ENCODE measurements at places on chromosomes 7 and 10. TPM values are rescaled to one million over a fixed set of nuclear protein-coding genes. Genes with fewer than 3 reads are reported as not detected.

Gene DRGX
- not detected for total RNA-seq

DNA sequence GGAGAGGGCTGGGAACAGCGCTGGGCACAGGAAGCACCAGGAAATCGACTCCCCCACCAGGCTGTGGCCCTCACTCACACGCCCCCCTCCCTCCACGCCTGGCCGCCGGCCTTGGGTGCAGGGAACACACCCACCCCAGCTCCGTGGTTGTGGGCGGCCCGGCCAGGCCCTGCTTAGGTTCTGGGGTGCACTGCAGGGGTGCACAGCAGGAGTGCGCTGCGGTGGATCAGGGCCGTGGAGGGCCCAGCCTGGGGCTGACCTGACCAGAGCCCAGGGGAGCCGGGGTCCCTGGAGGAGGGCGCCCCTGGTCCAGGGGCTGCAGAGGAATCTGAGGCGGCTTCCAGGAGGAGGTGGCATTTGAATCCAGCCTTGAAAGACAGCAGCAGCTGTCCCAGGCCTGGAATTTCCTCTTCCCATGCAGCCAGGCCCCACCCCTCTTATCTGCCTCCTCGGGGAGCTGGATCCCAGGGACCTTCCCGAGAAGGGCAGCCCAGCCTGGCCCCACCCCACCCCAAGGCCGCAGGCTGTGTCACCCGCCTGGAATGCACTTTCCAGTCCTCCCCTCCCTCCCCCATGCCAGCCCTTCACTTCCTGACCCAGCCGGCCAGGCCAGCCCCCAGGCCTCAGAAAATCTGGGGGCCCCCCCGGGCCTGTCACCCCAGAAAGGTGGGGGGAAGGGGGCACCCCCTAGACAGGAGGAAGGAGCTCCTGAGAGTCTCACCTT lies 18.4 kb upstream of the PDGFA start:
- no peaks in the 10 kb centered on the region for H3K27me3 ChIP-seq
- no peak for DNase-seq
- no peak overlapping the region for H3K27ac ChIP-seq
- H3K4me1 ChIP-seq, result peaks cover 11% of the 10 kb centered on the region

Gene UCN3
- not detected for total RNA-seq

GRCh38 chr7:55307123-55307916 lies 57.8 kb upstream of the LANCL2 start:
- no peaks in the 10 kb centered on the region for H3K36me3 ChIP-seq
- DNase-seq, result no peak
- no peak overlapping the region for H3K4me3 ChIP-seq
- H3K4me1 ChIP-seq, result peaks cover 6% of the 10 kb centered on the region

Gene SH2D4B
- total RNA-seq, result not detected

GRCh38 chr10:33460505-33461294 lies 126.2 kb upstream of the NRP1 start:
- H3K4me3 ChIP-seq, result no peak overlapping the region
- H3K27me3 ChIP-seq, result no peaks in the 10 kb centered on the region
- H3K27ac ChIP-seq, result peak overlapping the region; percentile 31
- H3K4me1 ChIP-seq, result peaks cover 18% of the 10 kb centered on the region

Gene ABCC2
- 0.22 TPM for total RNA-seq

DNA sequence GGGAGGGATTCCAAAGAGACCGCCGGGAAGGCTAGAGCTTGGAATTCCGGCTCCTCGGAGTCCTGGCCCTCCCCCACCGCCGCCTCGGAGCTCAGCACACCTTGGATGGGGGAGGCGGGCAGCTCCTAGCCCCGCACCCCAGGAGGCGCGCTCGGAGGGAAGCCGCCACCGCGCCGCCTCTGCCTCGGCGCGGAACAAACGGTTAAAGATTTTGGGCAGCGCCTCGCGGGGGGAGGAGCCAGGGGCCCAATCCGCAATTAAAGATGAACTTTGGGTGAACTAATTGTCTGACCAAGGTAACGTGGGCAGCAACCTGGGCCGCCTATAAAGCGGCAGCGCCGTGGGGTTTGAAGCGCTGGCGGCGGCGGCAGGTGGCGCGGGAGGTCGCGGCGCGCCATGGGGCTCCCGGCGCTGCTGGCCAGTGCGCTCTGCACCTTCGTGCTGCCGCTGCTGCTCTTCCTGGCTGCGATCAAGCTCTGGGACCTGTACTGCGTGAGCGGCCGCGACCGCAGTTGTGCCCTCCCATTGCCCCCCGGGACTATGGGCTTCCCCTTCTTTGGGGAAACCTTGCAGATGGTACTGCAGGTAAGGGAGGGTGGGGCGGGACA lies at the start of gene CYP26A1:
Gene CYP26A1 (plus strand): TSS at position 355 of the 608 bp plus-strand sequence. CDS start 42 bp downstream, at position 397.
- H3K4me1 ChIP-seq, result peaks cover 34% of the 10 kb centered on the region
- no peak for DNase-seq
- H3K27ac ChIP-seq, result no peak within 1 kb of the TSS
- H3K4me3 ChIP-seq, result peak within 1 kb of the TSS; percentile 23

- H3K4me1 ChIP-seq, result no peaks in the 10 kb centered on the region
- no peak for DNase-seq
- no peak overlapping the region for H3K27ac ChIP-seq
- H3K4me3 ChIP-seq, result no peak overlapping the region
These were observed 67.5 kb upstream of the SORCS1 start for GRCh38 chr10:107232013-107232412.

Gene OR2A5
- not detected for total RNA-seq

Gene IPMK
- total RNA-seq, result 1.7 TPM

DNA sequence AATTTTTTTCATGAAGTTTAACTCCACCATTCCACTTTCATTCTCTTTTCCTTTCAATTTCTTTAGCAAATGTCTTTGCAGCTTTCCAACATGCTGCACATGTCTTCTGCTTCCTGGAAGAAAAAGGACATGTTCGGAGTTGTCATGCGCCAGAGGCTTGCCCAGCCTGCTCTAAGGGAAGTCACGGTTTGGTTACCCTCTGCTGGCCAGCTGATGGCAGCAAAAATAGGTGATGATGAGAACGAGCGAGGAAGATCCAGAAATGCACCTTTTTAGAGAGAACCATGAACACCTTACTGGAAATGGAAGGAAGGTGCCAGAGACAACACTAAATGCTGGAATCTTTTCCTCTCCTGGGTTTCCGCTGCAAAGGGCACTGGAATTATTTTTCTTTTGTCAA lies 4.9 kb upstream of the ZSCAN21 start:
- peaks cover 8% of the 10 kb centered on the region for H3K4me1 ChIP-seq
- H3K36me3 ChIP-seq, result no peaks in the 10 kb centered on the region
- H3K27ac ChIP-seq, result no peak overlapping the region
- H3K4me3 ChIP-seq, result no peak overlapping the region

Gene SAMD9
- total RNA-seq, result 3.4 TPM

DNA sequence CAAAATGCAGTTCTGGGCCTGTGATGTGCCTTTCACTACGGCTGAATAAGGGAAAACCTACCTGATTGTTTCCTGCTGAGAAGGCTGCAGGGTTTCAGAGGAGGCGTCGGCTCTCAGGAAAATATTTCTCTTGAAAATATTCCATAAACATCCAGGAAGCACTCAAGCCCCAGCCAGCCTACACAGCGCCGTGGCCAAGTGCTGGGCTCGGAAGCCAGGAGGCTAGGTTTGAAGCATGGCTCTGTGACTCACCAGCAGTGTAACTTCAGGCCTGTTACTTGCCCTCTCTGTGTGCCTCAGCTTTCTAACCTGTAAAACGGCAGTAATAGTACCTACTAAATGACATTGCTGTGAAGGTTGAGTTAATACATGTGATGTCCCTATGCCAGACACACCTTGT lies 399.1 kb downstream of the GATA3 start:
- no peak overlapping the region for H3K4me3 ChIP-seq
- H3K36me3 ChIP-seq, result no peaks in the 10 kb centered on the region
- H3K4me1 ChIP-seq, result no peaks in the 10 kb centered on the region
- no peaks in the 10 kb centered on the region for H3K27me3 ChIP-seq
- no peak overlapping the region for H3K27ac ChIP-seq

DNA sequence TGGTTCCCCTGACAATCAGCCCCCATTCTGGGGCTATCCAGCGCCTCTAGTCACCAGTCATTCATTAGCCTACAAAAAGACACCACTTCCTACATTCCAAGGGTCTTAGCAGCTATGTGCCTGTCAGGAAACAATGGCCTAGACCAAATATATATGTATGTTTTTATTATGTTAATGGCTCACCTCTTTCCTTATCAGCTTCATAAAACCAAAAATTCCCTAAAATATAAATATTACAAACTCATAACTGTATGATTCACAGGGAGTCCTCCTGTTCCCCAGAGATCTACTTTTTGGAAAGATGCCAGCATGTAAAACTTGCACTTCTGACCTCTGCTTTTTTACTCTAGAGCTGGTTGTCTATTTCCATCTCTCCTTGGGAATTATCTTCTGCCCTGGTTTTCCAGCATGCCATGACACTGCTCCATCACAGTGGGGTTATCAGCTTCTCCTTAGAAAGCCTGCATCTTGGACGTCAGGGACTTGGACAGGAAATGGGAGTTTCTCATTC lies 79.2 kb downstream of the ABCA13 start:
- H3K27ac ChIP-seq, result no peak overlapping the region
- no peaks in the 10 kb centered on the region for H3K4me1 ChIP-seq
- H3K27me3 ChIP-seq, result no peaks in the 10 kb centered on the region
- no peak overlapping the region for H3K4me3 ChIP-seq

DNA sequence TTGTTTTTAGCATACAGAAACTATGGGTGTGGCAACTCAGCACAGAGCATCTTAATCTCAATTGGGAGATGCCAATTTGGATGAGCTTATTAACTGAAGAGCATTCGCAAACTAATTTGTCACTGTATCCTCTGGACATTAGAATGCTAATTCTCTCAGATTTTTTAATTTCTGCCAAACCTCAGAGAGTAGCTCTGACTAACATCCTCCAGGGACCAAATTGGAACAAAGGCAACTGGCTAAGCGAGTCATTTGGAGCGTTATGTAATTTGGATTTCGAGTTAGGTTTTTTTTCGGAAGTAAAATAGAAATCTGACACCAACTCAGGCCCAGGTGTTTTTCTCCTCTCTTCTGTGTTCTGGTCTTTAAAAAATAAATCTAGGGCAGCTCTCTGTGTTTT lies 201.9 kb downstream of the BMPER start:
- peak; percentile 43 for DNase-seq
- peaks cover 23% of the 10 kb centered on the region for H3K4me1 ChIP-seq
- H3K27ac ChIP-seq, result no peak overlapping the region

Gene SPACDR
- total RNA-seq, result not detected

Data from heart left ventricle (tissue), 16 donors.